ENCODE measurements at places on chromosomes 2 and 18.
A peak's percentile ranks its signal among the peaks of the same experiment; 100 is the strongest.

GRCh38 chr2:144270951-144271350 lies 249.0 kb downstream of the ZEB2 start:
- DNase-seq: no peak

GRCh38 chr18:5370332-5370731 lies 74.8 kb upstream of the ZBTB14 start:
- no peak for DNase-seq

DNA sequence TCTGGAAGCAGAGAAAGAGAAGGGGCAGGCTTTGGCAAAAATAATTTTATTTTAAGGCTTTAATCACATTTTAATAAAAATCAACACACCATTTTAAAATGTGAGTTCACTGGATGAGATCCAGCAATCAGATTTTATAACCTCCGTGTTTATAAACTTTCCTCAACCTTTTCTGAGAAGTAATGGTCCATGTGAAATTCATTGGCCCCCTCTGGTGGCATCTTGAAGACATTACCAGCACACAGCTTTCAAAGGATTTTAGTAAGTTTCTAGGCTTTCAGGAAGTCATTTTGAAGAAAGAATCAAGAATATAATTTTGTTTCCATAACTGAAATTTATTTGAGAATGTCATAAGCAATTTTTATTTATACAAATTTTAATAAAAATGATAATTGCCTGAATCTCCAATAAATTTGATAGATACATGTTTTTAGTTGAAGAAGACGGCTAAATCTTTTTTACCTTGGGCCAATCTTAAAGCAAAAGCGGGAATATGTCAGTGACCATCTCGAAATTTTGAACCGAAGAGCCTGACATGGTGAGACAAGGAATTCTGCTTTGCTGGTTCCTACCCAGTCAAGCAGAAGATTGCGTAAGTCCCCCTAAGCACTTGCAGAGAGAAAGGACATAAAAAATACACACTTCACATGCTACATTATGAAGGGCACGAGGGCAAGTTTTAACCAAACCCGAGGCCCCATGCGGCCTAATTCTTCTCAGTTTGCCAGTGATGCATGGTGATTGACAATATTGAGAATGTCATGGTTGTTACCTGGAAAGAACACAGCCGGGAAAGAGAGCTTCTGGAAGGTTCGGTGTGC lies 128.4 kb upstream of the CBLN2 start:
- DNase-seq: peak; percentile 6

- no peak for DNase-seq
These were observed 123.7 kb downstream of the DIS3L2 start for GRCh38 chr2:232085164-232085563.

DNA sequence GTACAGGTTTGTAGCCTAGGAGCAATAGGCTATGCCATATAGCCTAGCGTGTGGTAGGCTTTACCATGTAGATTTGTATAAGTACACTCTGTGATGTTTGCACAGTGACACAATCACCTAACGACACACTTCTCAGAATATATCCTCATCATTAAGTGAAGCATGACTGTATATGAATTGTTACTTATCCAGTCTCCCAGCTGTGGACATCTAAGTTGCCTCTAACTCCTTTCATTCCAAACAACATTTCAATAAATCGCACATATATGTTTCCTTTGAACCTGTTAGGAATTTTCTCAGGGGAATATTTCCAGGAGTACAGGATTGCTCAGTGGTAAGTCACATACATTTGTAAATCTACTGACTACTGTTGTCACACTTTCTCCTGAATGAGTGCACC lies 90.0 kb downstream of the ARHGAP15 start:
- DNase-seq: no peak

- no peak for DNase-seq
These were observed 136.0 kb downstream of the ANKRD44 start for GRCh38 chr2:197174539-197175094.

GRCh38 chr2:107407017-107407416 lies 419.7 kb upstream of the RGPD4 start:
- no peak for DNase-seq

DNA sequence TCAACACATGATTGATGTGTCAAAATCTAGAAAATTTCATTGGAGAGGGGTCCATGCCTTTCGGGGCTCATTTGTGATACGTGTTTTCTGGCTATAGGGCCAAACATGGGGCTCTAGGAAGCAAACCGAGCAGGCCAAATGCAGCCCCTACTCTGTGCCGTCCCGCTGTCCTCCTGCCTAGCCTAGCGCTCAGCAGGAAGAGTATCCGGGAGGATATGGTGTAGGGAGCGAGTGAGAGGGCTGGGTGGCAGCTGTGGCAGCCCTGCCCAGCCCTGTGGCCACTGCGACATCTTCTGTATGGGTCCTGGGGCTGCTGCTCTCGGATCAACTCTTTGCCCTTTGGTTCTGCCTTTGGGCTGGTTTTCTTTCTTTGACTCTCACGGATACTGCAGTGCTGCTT lies 120.1 kb upstream of the MAP3K20 start:
- DNase-seq: no peak

- DNase-seq: no peak
These were observed 37.3 kb upstream of the KLF7 start for GRCh38 chr2:207203056-207203455.

GRCh38 chr2:10172033-10172871 lies 49.7 kb downstream of the RRM2 start:
- no peak for DNase-seq

DNA sequence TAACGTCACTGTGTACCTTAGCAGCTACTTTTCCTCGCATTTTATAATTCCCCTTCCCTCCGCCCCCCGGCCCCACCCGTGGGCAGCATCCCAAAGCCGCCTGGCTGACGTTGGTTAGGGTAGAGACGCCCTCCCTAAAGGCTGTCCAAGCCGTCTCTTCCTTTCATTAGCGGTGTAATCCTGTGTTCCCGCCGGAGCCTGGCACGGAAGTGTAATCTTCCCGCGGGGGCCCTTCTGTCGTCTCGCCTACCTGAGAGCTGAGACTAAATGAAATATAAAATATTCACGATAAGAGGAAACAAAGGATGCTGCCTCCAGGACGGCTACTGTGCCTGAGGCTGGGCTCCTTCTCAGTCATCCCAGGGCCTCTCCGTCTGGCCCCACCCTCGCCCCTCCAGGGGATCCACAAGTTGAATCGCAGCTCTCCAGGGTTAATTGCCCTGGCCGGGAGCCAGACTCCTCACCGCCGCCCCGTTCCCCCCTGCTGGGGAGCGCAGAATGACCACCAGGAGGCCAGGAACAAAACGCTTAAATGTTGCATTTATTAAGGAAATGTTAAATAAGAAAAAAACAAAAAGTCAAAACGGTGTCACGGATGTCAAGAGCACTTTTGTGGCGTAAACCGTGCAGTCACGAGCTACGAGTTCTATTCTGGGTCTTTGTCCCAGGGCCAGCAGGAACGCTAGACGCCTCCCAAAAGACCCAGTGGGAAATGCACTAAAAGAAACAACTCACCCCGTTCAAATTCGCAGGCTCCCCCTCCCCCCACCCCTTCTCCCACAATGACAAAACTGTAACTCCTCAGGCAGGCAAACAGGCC lies 1.5 kb downstream of the RPRM start:
- no peak for DNase-seq

DNA sequence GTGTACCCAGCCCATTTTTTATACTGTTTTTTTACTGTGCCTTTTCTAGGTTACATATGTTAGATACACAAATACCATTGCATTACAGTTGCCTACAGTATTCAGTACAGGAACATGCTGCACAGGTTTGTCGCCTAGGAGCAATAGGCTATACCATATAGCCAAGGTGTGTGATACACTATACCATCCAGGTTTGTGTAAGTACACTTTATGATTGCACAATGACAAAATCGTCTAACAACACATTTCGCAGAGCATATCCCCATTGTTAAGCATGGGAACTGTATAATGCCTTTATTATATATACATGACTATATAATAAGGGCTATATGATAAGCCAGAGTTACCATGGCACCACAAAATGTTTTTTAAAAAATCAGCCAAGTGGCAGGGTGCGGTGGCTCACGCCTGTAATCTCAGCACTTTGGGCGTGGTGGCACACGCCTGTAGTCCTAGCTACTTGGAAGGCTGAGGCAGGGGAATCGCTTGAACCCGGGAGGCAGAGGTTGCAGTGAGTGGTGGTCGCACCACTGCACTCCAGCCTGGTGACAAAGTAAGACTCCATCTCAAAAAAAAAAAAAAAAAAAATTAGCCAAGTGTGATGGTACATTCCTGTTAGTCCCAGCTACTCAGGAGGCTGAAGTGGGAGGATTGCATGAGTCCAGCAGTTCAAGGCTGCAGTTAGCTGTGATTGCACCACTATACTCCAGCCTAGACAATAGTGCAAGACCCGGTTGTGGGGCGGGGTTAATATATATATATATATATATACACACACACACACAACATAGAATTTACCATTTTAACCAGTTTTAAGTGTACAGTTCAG lies 2.8 kb upstream of the CENPA start:
- DNase-seq: no peak

DNA sequence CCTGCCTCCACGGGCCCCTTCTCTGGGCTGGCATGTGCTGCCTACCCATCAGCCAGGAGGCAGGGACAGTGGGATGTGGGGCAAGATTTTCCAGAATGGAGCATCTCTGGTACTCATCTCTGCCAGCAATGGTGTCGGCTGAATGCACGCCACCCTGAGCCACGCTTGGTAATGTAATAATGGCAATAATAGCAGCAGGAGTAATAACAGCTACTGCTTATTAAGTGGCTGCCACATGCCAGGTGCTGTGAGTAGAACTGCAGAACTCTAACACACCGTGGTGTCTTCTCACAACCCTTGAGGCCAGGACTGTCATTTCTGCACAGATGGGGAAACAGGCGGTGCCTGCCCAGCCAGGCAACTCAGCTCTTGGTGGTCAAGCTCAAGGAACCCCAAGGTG lies 113.6 kb downstream of the CELF4 start:
- DNase-seq: no peak

GRCh38 chr2:204477358-204477950 lies 67.8 kb upstream of the PARD3B start:
- no peak for DNase-seq

GRCh38 chr2:120509991-120510735 lies 164.2 kb downstream of the INHBB start:
- DNase-seq: no peak

DNA sequence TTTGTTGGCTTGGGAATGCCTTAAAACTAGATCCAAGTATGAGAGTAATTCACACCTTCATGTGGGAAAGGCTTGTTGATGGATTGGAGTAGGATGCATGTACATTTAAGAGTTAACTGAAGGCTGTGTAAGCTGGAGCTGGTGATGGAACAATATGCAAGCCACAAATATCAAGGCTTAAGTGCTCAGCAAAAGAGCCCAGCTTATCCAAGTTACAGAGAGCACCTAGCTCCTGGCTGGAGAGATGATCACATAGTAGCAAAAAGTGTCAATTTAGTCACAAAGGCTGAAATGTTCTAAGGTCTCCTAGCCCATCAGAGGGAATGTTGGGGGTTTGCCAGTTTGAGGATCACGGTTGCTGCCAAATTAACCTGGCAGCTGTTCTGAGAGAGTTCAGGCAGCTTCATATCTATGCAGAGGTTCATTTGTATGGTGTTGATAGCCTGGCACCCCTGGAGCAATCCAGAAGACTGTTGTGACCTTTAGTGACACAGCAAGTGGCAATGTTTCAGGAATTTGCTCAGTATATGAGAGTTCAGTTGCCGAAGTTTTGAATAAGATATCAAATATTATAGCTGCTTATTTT lies 228.2 kb downstream of the DOK6 start:
- no peak for DNase-seq

DNA sequence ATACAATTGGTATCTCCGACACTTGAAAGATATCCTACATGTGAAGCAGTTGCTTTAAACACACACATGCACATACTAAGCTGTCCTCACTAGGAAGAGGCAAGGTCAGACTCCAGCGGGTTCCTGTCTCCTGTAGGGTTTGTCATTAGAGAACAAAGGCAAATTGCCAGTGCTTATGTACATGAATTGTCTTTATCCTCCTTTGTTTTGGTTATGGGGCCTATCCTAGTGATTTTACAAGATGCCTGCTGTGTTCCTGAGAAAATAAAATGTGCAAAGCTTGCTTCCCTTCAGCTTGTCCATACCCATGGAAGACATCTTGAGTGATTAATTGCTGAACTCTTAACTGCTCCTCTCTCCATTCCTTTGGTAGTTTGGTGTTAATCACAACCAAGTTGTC lies 86.7 kb upstream of the SLC39A10 start:
- DNase-seq: no peak

GRCh38 chr18:8435376-8435775 lies 173.9 kb upstream of the RAB12 start:
- DNase-seq: no peak

- DNase-seq: no peak
These were observed 419.3 kb upstream of the ACVR2A start for GRCh38 chr2:147425437-147426029.

- no peak for DNase-seq
These were observed 53.0 kb upstream of the SLC39A10 start for GRCh38 chr2:195603998-195604397.

GRCh38 chr2:135839713-135840112 lies 2.7 kb upstream of the LCT start:
- no peak for DNase-seq

GRCh38 chr2:168311261-168311910 lies 64.0 kb upstream of the STK39 start:
- no peak for DNase-seq

- no peak for DNase-seq
These were observed 44.3 kb upstream of the FBXO11 start for GRCh38 chr2:47950340-47951301.

DNA sequence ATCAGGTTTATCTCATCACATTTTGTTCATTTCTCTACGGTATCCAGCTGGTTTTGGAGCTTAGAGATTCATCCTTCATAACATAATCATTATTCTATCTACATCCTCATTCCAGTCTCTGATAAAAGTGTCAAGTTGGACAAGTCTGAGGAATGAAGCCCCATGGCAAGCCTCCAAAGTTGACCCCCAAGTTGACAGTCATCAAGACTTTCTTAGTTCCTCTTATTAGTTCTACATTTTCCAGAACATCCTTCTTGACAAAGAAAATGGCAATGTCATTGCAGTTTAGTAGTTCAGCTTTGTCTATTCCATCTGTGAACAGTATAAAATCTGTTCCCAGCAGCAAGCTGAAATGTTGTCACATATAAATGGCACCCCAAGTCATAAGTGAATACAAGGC lies 4.5 kb upstream of the TMSB10 start:
- DNase-seq: no peak

GRCh38 chr18:36672437-36673344 lies 156.1 kb downstream of the TPGS2 start:
- DNase-seq: no peak

DNA sequence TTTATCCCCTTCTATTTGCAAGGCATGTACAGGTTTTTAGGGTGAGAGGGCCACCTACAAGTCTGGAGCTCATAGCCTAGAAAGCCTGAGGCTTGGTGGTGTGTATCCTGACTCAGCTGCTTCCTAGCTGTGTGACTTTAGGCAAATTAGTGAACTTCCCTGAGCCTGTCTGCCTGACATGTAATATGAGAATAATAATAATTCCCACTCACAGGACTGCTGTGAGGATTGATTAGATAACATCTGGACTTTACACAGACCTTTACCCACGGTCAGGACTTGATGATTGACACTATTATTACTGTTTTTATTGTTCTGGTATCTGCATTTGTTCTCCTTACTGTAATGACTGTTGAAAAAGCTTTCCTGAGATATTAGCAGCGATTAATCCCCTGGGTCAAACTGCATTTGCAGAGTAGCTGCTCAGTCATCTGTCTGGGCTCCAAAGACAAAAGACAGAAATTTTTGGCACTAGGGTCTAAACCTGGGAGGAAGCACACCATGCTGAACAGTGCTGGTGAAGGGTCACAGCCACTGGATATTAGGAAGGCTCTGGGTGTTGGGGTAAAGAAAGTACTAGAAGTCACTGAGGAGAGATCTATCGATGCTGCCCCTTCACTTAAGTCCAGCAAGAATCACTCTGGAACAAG lies 276.5 kb upstream of the FN1 start:
- no peak for DNase-seq

Data from stimulated activated CD4-positive, alpha-beta T cell treated with anti-CD3 and anti-CD28 coated beads, Interleukin-15, amount 100 ng/mL, for 24 hours (primary cell).